Activated CD8-positive, alpha-beta memory T cell treated with anti-CD3 and anti-CD28 coated beads, Interleukin-2, amount 10 ng/mL, durations not matched to agents 7 days and 5 days (primary cell): ENCODE measurements at places on chromosomes 12 and 14. TPM values are rescaled to one million over a fixed set of nuclear protein-coding genes. Genes with fewer than 3 reads are reported as not detected.

The KCTD10 gene
- total RNA-seq = 43.2 TPM

The RPL36AL gene
- total RNA-seq = 245 TPM

DNA sequence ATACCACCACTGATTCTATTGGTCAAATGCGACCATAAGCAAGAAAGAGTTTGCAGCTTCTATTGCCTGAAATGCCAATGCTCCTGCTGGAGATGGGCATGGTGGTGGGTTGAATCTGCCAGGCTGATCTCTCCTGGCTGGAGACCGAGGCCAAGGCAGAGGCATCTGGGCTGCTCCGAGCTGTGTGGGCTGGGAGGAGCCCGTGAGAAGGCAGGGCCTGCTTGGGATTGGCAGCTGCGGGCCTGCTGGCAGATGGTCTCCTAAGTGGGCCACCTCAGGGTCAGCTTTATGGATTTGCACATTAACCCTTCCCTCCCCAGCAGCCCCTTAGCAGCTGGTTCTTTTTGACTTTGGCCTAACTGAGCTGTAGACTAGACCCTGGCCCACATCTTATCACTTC lies 25.4 kb downstream of the SRRM4 start:
- no peaks in the 10 kb centered on the region for H3K36me3 ChIP-seq
- no peak overlapping the region for H3K27ac ChIP-seq
- no peaks in the 10 kb centered on the region for H3K27me3 ChIP-seq
- no peak overlapping the region for H3K4me3 ChIP-seq

- H3K27ac ChIP-seq = no peak overlapping the region
- H3K27me3 ChIP-seq = peaks cover 5% of the 10 kb centered on the region
- peaks cover 10% of the 10 kb centered on the region for H3K36me3 ChIP-seq
- no peaks in the 10 kb centered on the region for H3K4me1 ChIP-seq
- no peak overlapping the region for H3K4me3 ChIP-seq
Observed at GRCh38 chr12:3604748-3605586, 114.0 kb downstream of the PRMT8 start.

DNA sequence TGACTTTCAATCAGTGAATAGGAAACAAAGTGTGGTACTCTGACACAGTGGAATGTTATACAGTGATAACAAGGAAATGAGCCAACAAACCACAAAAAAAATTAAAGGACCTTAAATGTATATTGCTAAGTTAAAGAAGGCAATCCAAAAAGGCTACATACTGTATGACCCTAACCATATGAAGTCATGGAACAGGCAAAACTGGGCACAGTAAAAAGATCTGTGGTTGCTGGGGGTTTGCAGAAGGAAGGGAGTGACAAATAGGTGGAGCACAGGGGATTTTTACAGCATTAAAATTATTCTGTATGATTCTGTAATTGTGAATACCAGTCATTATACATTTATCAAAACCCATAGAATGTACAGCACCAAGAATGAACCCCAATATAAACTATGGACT lies 112.6 kb downstream of the KCNC2 start:
- no peak overlapping the region for H3K4me3 ChIP-seq
- DNase-seq = no peak
- H3K27me3 ChIP-seq = no peaks in the 10 kb centered on the region
- no peak overlapping the region for H3K27ac ChIP-seq
- no peaks in the 10 kb centered on the region for H3K36me3 ChIP-seq
- H3K4me1 ChIP-seq = no peaks in the 10 kb centered on the region

DNA sequence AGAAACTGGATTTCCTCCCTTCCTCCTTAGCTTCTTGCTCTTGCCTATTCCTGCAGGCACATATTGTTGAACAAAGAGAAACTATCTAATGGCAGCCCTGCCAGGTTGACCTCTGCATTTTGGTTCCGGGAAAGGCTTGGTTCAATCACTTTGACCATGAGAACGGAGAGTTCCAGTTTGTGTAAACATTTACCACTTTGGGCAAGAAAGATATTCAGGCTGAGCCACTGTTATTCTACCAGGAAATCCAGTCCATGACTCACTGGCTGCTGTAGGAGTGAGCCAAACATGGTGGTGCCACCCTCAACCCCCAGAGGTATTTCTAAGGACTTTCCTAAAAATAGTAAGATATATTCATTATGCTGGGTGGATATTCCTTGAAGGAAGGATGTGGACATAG lies 242.2 kb upstream of the OR4E1 start:
- H3K4me1 ChIP-seq = peaks cover 51% of the 10 kb centered on the region
- H3K36me3 ChIP-seq = no peaks in the 10 kb centered on the region
- DNase-seq = no peak
- H3K27me3 ChIP-seq = peaks cover under 1% of the 10 kb centered on the region
- no peak overlapping the region for H3K4me3 ChIP-seq
- peak overlapping the region; percentile 81 for H3K27ac ChIP-seq

GRCh38 chr12:25101092-25101445 lies 93.9 kb downstream of the DNAI7 start:
- no peak for DNase-seq
- no peak overlapping the region for H3K4me3 ChIP-seq
- peaks cover 36% of the 10 kb centered on the region for H3K36me3 ChIP-seq
- H3K27ac ChIP-seq = no peak overlapping the region
- no peaks in the 10 kb centered on the region for H3K27me3 ChIP-seq

DNA sequence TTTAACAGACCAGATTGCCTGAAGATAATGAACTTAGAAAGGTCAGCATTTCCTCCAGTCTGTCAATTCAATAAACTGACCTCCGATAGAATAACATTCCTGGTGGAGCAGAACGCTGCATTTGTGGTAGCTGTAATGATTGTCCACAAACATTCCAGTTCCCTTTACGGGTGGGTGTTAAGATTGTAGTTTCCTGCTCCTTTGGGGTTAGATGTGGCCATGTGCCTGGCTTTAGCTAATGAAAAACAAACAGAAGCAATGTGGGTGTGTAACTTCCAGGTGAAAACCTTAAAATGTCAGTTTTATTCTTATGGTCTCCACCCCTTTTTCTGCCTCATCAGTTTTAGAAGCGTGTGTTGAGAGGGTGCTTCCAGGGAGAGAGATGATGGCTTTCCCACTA lies 217.3 kb upstream of the CRY1 start:
- no peaks in the 10 kb centered on the region for H3K36me3 ChIP-seq
- no peak for DNase-seq
- no peak overlapping the region for H3K27ac ChIP-seq
- peaks cover 65% of the 10 kb centered on the region for H3K27me3 ChIP-seq
- peaks cover 15% of the 10 kb centered on the region for H3K4me1 ChIP-seq

DNA sequence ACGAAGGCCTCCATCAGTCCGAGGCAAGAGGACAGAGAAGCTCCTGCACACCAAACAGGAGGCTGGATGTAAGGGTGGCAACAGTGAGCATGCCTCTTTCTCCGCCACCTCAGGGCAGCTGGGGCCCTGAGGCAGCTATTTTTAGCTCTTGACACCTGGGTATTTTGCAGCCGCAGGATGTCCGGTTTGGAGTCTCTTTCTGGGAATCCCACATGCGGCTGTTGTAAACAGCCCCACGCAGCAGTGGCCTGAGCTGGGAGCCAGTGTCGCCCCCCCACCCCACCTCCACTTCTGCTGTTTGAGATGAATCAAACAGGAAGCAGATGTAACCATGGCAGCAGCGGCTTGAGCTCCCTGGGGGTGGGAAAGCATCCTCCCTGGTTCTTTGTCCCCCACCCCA lies 11.7 kb downstream of the HDAC7 start:
- DNase-seq = peak; percentile 98
- H3K36me3 ChIP-seq = peaks cover 52% of the 10 kb centered on the region
- H3K4me1 ChIP-seq = peaks cover 93% of the 10 kb centered on the region
- H3K27ac ChIP-seq = peak overlapping the region; percentile 96
- H3K4me3 ChIP-seq = peak overlapping the region; percentile 68

GRCh38 chr14:100224229-100224866 lies 14.6 kb upstream of the YY1 start:
- no peak overlapping the region for H3K27ac ChIP-seq
- H3K4me3 ChIP-seq = no peak overlapping the region
- H3K36me3 ChIP-seq = peaks cover 3% of the 10 kb centered on the region
- H3K27me3 ChIP-seq = no peaks in the 10 kb centered on the region
- peaks cover 32% of the 10 kb centered on the region for H3K4me1 ChIP-seq

DNA sequence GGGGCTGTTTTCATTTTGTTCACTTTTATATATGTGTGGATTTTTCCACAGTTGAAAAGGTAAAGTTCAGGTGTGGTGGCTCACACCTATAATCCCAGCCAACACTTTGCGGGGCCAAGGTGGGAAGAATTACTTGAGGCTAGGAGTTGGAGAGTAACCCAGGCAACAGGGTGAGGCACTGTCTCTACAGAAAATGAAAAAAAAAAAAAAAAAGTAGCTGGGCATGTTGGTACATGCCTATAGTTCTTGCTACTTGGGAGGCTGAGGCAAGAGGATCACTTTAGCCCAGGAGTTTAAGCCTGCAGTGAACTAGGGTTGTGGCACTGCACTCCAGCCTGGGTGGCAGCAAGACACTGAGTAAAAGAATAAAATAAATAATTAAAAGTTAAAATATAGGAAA lies 326.5 kb downstream of the NAV3 start:
- H3K27ac ChIP-seq = no peak overlapping the region
- no peaks in the 10 kb centered on the region for H3K36me3 ChIP-seq
- H3K27me3 ChIP-seq = no peaks in the 10 kb centered on the region
- DNase-seq = no peak

DNA sequence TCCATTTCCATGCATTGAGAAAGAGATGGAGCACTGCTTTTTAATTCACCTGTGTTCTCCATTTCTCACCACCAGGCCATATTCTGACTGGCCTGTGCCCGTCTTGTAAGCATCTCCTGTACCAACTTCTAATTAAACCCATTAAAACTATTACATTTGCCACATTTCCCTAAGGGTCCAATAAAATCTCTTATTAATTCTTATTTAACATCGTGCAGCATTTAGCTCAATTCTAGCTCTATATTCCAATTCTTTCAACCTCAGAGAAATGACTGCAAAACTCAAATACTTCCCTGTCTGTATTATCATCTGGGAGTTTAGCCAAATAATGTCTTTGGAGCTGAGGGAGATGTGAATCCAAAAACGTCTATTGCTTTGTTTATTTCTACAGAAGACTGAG lies 495.4 kb upstream of the TMEM132C start:
- H3K36me3 ChIP-seq = no peaks in the 10 kb centered on the region
- H3K27ac ChIP-seq = no peak overlapping the region
- DNase-seq = no peak
- H3K4me3 ChIP-seq = no peak overlapping the region
- no peaks in the 10 kb centered on the region for H3K27me3 ChIP-seq

DNA sequence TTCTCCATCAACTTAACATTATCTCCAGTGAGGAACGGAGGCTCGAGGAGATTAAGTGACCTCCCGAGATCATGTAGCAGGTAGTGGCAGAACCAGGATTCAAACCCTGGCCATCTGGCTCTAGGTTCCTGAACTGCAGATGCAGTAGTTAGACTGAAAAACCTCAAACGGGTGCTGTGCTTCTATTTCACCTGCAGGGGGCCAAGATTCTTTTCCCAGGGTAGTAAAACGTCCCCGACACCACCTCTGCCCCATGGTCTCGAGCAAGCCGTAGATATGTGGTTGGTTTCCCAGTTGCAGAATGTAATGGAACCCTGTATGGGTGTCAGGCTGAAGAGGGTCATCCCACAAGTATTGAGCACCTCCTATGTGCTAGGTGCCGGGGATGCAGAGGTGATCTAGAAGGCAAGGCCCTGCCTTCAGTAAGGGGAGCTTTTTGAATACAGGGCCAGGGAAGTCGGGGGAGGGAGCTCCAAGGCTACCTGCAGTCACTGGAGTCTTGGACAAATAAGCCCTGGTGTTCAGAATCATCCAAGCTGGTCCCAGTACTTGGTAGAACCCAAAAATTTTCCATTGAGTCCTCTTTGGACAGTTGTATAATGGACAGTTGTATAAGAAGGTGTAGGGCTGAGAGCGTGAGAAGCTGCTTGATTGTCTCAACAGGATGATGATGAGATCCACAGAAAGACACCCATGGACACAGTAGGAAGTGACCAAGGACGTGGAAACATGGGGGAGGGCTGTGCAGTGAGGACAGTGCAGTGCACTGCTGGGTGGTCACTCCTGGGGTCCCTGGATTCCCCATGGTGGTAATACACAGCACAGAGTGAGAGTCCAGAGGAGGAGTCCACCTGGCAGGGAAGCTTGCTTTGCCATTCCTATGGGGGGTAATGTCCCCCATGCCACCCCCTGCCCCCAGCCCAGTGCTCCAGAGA lies 197.2 kb downstream of the CHST11 start:
- H3K36me3 ChIP-seq = peaks cover 13% of the 10 kb centered on the region
- no peak overlapping the region for H3K27ac ChIP-seq
- no peaks in the 10 kb centered on the region for H3K27me3 ChIP-seq
- H3K4me1 ChIP-seq = peaks cover 17% of the 10 kb centered on the region
- no peak for DNase-seq

DNA sequence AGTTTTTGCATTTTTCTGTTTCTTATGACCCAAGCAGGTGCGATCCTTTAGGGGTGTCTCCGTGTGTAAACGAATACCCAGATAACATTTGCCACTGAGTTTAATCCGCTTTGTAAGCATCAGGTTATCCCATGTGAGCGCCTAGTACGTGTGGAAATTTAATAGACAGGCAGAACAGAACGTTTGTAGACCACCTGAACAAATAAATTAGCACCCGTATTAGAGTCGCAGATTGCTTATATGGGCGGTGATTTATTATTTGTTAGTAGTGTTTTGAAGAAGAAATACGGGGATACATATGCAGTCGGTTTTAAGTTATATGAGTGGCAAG lies 325 bp downstream of the C12orf60 start:
- DNase-seq = no peak
- no peaks in the 10 kb centered on the region for H3K27me3 ChIP-seq
- peaks cover 20% of the 10 kb centered on the region for H3K4me1 ChIP-seq

DNA sequence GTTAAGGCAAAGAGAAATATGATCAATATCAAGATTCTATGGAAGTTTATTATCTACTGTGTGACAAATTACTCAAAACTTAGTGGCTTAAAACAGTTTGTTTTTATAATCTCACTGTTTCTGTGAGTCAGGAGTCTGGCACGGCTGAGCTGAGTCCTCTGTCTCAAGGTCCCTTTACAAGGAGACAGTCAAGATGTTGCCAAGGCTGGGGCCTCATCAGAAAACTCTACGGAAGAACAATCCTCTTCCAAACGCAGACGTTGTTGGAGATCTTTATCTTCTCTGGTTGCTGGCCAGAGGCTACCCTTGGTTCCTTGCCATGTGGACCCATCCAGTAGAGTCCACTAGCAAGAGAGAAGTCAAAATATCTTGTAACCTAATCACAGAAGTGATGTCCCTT lies 100.6 kb upstream of the CCND2 start:
- peaks cover 40% of the 10 kb centered on the region for H3K4me1 ChIP-seq
- H3K27ac ChIP-seq = no peak overlapping the region
- no peaks in the 10 kb centered on the region for H3K27me3 ChIP-seq
- no peak overlapping the region for H3K4me3 ChIP-seq
- DNase-seq = peak; percentile 28

DNA sequence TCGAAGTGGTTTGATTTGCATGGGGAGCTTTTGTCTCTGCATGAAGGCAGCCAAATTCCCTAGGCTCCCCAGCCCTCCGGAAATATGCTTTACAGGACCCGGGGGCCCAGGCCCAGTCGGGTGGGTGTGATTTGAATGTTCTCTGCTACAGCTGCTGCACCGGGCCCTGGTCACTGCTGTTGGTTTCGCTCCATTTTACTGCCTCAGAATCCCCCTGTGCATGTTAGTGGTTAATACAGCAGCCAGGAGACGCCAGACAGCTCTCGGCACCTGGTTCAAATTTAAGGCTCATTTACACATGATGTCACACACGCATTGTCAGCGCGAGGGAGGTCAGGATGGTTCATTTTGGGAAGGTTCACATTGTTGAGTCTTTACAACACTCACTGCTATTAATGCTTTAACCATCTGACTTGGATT lies 99.6 kb downstream of the SLC38A6 start:
- peaks cover 10% of the 10 kb centered on the region for H3K36me3 ChIP-seq
- H3K27me3 ChIP-seq = no peaks in the 10 kb centered on the region
- H3K27ac ChIP-seq = no peak overlapping the region
- DNase-seq = no peak
